Activated CD4-positive, alpha-beta T cell treated with anti-CD3 and anti-CD28 coated beads, Interleukin-2, amount 50 U/mL, for 48 hours (primary cell): ENCODE measurements at places on chromosomes 1 and 21.
A peak's percentile ranks its signal among the peaks of the same experiment; 100 is the strongest.

GRCh38 chr1:9399510-9400424, 107.1 kb downstream of the SPSB1 start:
- DNase-seq = no peak

- no peak for DNase-seq
Measured at GRCh38 chr21:17786071-17786850, 32.9 kb downstream of the C21orf91 start.

GRCh38 chr1:25028907-25029599, 99.0 kb upstream of the RUNX3 start:
- peak; percentile 73 for DNase-seq

GRCh38 chr1:96376846-96377245, 344.7 kb upstream of the PTBP2 start:
- no peak for DNase-seq

DNA sequence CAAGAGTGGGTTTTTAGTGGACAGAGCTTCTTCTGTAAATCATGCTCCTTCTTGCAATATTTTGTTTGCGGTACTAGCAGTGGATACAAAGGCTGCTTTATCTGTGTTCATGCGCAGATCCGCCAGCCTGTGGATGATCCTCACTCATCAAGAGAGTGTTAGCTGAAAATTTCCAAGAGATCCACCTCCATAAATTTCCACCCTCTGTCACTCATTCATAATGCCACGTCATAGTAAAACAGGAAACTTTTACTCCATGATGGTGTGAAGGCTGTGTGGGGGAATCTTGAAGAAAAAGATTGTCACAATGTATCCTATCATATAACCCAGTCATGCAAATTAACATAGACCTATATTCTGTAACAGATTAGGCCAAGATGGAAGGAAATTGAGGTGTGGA, 4.4 kb upstream of the MAPKAPK2 start:
- no peak for DNase-seq

GRCh38 chr1:53063744-53064515, 1.9 kb downstream of the PODN start:
- no peak for DNase-seq

- no peak for DNase-seq
Measured at GRCh38 chr1:159071970-159072582, 4.5 kb downstream of the AIM2 start.

DNA sequence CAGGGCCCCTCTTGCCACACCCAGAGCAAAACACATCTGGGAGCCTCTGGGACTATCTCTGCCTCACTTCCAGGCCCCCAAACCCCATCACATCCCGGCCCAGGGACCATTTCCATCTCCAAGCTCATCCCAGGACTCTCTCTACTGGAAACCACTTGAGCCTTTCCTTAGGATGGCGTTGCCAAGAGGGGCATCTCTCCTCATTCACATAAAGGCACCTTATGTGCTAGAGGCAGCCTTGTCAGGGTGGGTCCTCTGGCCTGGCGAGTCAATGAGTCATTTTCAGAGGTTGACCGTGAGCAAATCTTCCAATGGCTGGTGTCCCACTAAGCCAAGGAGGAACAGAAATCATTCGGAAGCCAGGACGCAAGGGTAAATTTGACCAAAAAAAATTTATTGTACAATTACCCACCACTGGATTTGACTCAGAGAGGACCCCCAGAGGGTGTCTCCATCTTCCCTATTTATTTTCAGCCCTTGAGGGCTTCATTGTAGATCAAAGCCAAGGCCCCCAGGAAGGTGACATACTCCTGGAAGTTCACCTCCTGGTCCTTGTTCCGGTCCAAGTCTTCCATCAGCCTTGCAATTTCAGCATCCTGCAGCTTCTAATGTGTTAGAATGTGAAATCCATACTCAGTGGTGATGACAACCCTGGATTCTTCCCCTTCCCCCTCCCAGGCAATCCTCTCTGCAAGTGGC, 1.4 kb downstream of the S100A6 start:
- no peak for DNase-seq

DNA sequence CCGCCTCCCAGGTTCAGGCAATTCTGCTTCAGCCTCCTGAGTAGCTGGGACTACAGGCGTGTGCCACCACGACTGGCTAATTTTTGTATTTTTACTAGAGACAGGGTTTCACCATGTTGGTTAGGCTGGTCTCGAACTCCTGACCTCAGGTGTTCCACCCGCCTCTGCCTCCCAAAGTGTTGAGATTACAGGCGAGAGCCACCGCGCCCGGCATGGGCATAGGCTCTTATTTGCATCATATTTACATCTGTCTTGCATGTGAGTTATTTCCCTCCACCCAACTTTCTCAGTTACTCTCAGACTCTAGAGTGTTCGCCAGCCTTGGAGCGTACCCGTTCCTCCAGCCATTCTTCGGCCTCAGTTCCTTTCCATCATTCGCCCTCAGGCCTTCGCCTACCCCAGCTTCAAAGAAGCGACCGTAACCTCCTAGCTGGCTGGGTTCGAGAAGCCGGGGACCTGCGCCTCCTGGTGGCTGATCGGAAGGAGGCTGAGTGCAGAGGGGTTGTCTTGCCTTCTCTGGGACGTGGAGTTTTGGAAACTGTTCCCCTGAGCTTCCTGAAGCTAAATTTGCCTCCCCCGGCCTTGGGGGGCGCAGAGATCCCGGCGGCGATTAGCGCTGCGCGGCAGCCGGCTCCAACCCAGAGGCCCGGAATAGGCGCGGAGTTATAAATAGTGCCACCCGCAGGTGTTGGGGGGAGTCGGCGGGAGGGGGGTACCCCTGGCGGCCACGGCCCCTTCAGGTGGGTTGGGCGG, 3.6 kb upstream of the ZBTB7B start:
- DNase-seq = peak; percentile 88

GRCh38 chr1:9121496-9122409, 7.1 kb downstream of the GPR157 start:
- peak; percentile 49 for DNase-seq

- DNase-seq = peak; percentile 44
Measured at GRCh38 chr1:6358757-6359201, 34.8 kb downstream of the ACOT7 start.

DNA sequence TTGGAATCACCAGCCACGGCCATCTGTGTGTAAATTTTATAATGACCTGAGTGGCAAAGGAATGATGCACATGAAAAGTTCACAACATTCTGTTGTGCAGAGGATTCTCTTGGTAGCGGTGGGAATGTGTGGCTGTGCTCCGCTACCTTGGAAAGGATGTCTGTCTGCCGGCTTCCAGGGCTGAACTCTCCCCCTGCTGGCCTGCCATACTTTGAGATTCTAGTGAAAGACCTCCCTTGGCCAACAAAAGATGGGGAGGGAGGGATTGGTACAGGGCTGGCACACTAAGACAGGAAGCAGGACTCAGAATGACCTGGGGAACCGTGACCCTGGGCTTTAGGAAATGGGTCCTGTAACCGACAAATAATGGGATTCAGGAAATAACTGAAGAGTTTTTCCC, 194.5 kb upstream of the PLD5 start:
- DNase-seq = no peak
